ENCODE measurements at places on chromosomes 5 and 9.
A peak's percentile ranks its signal among the peaks of the same experiment; 100 is the strongest.

GRCh38 chr5:991472-992267 lies 16.9 kb upstream of the NKD2 start:
- no peak for DNase-seq

GRCh38 chr9:78000221-78000620 lies 31.4 kb downstream of the GNAQ start:
- DNase-seq = no peak

GRCh38 chr9:112489876-112490666 lies 3.4 kb downstream of the KIAA1958 start:
- DNase-seq = no peak

DNA sequence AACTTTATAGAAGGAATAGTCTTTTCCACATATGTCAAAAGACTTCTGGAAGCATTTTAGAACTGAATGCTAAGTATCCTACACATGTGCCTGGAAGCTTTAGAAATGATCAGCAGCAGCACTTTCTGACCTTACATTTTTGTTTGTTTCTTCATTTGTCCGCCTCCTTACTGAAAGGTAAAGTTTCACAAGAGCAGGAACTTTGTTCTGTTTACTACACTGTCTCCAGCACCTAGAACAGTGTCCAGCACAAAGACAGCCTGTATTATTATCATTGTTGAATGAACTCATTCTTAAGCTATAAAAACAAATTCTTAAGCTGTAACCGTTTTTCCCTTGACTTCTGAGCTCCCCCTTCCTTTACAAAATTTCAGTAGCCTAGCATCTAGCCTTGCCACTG lies 14.8 kb downstream of the PIP5K1B start:
- no peak for DNase-seq

GRCh38 chr5:45578270-45578669 lies 117.9 kb downstream of the HCN1 start:
- no peak for DNase-seq

- no peak for DNase-seq
These were observed 601.5 kb downstream of the MTRR start for GRCh38 chr5:8470489-8470888.

DNA sequence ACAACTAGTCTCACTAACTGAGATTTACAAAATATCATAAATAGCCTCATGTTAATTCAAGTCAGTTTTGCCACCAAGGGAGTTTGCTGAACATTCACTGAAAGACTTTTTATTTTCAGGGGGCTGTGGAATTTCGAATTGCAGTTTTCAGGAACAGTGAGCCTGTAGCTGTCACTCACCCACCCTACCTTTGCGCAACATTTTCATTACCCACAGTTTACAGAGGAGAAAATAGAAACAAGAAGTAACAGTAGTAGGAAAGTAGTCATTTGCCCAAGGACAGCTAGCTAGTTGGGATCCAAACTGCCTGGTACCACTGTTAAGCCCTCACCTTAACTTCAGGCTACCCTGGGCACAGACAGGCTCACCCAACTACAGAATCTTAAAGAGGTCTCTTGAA lies 154.1 kb downstream of the ADAMTS12 start:
- DNase-seq = no peak

DNA sequence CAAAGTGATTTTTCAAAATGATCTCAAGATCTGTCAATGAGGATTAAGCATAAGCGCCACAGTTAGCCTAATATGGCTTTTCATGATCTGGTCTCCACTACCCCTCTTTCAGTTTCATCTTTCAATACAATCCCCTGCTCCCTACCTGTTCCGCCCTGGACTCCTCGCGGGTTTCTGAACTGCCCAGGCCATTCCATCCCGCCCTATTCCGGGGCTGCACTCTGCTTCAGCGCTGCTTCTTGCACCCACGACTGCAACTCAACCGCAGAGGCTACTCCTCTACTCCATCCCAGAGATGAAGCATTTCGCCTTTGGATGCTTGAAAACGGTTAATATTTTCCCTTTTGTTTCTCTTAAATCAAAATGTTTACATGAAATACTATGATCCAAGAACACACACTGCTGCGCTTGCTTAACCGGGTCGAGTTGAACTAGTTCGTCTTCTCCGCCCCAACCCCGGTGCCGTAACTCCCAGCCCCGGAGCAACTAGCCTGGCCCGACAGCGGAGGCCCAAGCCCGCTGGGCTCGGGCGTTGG lies 716 bp upstream of the OTULIN start:
- peak; percentile 29 for DNase-seq

- DNase-seq = no peak
These were observed 2.1 kb downstream of the ZDHHC21 start for GRCh38 chr9:14690948-14691730.

DNA sequence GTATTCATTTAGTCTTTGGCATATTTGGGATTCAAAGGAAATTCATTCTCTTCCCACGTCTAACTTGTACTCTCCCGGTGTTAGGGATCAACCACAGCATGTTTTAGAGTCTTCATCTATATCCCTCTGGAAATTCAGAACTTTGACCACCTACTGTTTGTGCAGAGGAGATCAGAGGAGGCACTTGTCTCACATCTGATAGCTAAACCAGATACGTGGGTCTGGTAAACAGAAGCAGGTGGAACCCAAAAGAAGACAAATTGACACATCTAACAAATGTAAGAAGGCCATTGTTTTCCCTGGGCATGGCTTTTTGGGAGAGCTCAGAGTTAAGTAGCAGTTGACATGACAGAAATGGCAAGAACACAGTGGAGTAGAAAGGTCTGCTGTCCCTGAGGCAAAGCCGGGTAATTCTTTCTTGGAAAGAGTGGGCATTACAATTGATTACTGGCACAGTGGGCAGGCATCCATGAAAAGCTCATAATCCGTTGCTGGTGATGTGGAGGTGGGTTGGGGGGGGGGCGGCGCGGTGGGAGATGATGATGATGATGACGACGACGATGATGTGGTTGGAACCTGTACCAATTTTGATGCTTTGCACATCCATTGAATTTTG lies 27.5 kb downstream of the PIP5K1B start:
- no peak for DNase-seq

DNA sequence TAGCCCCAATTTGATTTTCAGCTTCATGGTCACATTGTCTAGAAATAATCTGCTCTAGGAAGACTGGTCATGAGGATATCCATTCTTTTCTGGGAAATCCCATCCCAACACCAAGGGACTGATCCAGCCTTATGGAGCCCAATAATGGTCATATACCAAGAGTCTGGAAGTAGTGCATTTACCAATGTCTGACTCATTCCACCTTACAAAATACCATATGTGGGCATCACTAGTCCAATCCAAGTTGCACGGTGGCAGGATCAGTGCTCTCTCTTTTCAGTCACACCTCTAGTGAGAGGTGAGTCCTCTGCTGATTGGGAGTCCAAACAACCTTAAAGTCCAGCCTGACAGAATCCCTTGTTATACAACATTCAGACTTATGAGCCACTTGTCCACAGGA lies 73.7 kb downstream of the FEM1C start:
- no peak for DNase-seq

- DNase-seq = no peak
These were observed 573.7 kb upstream of the DAB2 start for GRCh38 chr5:39998518-39998917.

DNA sequence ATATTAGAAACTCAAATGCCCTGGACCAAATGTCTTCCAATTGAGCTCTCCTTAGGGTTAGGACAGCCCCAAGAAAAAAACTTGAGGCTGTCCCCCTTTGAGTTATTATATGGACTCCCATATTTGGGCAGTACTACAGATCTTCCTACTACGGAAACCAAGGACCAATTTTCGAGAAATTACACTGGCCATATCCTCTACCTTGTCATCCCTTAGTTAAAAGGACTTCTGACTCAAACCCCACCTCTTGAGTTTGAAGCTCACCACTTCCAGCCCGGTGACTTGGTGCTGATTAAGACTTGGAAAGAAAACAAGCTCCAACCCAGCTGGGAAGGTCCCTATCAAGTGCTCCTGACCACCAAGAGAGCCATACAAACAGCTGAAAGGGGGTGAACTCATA lies 497.0 kb upstream of the GRAMD2B start:
- no peak for DNase-seq

DNA sequence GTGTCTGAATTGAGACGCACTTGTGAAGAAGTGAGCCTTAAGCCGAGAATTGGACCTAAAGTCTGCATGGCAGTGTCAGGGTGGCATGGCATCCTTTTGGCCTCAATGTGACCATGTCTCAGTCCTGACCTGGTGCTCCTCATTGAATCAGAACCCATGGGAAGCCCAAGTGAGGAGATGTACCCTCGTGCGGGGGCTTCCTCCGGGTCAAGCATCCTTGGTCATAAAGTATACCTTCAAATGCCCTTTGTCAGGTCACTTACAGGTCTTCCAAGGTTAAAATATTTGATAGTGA lies 202.2 kb downstream of the GADD45G start:
- no peak for DNase-seq

DNA sequence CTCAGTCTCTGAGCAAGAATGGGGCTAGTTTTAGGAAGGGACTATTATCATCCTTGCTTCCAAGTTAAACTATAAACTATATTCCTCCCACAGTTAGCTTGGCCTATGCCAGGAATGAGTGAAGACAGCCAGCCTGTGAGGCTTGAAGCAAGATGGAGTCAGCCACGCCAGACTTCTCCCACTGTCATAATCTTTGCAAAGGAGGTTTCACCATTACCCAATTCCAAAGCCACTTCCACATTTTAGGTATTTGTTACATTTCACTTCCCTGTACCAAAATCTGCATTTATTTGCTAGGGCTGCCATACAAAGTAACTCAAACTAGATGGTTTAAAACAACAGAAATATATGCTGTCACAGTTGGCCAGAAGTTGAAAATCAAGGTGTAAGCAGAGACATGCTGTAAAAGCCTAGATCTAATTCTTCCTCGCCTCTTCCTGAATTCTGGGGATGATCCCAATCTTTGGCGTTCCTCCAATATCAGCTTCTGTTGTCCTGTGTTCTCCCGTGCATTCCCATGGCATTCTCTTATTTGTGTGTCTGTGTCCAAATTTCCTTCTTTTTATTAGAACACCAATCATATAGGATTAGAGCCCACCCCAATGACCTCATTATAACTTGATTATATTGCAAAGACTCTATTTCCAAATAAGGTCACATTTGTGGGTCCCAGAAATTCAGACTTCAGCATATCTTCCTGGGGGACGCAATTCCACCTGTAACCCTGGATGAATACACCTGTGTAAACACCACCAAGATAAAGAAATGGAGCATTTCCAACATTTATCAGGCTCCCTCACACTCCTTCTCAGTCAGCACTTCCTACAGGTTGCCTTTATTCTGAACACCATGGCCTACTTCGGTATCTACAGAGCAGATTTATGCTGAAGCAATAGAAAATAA lies 126.8 kb downstream of the GCNT1 start:
- DNase-seq = no peak

GRCh38 chr5:32506799-32507198 lies 62.3 kb upstream of the ZFR start:
- no peak for DNase-seq

DNA sequence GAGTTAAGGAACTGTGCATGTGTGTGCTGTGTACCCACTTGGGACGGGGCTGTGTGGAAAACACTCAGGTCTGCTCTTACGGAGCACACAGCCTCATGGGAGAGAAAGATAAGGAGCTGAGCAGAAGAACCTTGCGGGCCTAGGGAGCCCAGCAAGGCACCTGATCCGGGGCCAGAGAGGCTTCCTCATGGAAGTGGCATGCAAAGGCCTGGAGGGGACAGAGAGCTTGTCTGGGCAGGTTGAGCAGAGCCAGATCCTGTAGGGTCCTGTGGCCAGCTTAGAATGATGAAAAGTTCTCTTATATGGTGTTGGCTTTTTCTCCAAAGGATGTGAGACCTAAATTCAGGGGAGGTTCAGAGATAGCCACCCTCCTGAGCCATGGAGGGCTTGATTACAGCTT lies 45.2 kb downstream of the NEK6 start:
- DNase-seq = no peak

DNA sequence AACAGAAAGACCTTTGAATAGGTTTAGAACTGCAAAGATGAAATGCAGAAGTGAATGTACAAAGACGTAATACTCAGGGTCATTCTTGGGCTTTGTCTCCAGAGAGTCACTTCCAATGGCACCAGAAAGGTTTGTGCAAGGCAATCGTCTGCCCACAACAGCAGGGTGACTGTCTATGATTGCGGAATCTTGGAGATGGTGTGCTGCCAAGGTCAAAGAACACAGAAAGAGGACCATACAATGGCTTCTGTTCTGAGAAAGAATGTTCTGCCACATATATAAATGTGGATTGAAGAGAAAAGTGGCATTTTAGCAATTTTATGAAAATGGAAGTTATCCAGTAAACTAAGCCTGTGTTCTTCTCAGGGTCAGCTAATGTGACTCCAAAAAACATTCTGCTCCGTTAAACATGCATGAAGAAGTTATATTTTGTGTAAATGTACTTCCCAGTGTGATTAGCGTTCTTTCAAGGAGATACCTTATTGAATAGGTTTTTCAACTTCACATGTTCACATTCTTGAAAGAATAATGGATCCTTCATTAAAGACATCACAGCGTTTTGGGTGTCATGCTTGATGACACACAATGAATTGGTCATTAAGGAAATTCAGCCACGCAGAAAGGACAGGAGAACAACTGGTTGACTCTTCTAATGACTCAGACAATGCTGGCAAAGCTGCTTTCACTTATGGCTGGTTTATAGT lies 73.4 kb upstream of the CDH6 start:
- DNase-seq = no peak

DNA sequence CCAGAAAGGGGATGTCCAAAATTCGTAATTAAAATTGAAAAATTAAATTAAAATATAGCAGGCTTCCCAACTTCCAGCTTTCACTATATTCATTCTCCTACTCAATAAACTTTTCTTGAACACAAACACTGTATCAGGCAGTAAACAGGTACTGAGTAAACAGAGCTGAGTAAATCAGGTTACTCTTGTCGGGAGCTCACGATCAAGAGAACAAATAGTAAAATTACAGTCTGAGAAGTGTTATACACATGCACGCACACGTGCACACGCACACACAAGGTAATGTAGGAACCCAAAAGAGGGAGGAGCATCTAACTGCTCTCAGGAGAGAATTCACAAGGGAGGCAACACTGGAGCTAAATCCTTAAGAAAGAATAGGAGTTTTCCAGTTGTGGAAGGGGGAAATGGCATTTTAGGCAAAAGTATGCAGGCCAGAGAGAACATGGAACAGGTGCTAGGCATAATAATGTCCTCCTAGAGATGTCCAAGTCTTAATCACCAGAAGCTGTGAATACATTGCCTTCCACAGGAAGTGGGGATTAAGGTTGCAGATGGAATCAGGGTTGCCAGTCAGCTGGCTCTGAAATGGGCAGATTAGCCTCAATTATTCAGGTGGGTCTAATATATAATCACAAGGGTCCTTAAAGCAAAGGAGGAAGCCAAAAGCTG lies 598.8 kb upstream of the BRINP1 start:
- DNase-seq = no peak

- no peak for DNase-seq
These were observed 14.6 kb upstream of the COL15A1 start for GRCh38 chr9:98929071-98929470.

- DNase-seq = no peak
These were observed 26.4 kb upstream of the ELL2 start for GRCh38 chr5:95988094-95988493.

Measured in activated B cell treated with CpG ODN at 0.5 μM for 24 hours (primary cell).